ENCODE measurements at places on chromosomes 7 and 10. TPM values are rescaled to one million over a fixed set of nuclear protein-coding genes. Genes with fewer than 3 reads are reported as not detected.
A peak's percentile ranks its signal among the peaks of the same experiment; 100 is the strongest.

ZWINT gene
- total RNA-seq = 5.8 TPM

TAF5 gene
- 4.1 TPM for total RNA-seq

HTR5A gene
- total RNA-seq = not detected

EBLN1 gene
- total RNA-seq = not detected

LYZL1 gene
- total RNA-seq = not detected

CALCR gene
- 0.17 TPM for total RNA-seq

ELN gene
- 70.3 TPM for total RNA-seq

TMEM270 gene
- not detected for total RNA-seq

HTR7 gene
- total RNA-seq = 1.2 TPM

MSMB gene
- total RNA-seq = 15.8 TPM

DNA sequence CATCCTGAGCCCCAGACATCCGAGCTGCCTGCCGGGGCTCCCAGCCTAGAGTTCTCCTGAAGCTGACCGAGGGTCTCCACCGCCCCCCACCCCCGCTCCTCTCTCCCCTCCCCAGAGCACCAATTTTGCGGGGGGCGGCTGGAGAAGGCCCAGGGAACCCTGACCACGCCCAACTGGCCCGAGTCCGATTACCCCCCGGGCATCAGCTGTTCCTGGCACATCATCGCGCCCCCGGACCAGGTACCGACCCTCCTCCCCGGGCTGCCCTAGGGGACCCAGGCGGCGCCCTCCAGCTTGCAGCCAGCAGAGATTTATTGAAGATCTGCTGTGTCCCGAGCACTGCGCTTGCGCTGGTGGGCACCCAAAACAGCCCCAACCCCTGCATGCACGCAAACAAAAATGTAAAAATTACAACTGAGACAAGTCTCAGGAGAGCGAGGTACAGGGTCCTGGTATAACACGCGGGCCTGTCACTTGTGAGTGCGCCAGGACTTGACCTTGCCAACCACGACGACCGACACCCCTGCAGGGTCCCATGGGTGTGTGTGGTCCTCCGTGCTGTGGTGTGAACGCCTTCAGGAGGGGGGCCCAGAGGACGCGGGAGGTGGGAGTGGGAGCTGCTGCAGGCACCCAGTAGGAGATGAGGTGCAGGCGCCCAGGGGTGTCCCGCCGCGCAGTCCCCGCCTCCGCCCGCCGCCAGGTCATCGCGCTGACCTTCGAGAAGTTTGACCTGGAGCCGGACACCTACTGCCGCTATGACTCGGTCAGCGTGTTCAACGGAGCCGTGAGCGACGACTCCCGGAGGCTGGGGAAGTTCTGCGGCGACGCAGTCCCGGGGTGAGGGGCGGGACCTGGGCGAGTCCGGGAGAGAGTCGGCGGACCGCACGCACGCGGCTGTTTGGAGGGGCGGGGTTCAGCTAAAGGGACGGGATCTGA lies 3.1 kb downstream of the PCOLCE start:
- peak; percentile 27 for DNase-seq

DNA sequence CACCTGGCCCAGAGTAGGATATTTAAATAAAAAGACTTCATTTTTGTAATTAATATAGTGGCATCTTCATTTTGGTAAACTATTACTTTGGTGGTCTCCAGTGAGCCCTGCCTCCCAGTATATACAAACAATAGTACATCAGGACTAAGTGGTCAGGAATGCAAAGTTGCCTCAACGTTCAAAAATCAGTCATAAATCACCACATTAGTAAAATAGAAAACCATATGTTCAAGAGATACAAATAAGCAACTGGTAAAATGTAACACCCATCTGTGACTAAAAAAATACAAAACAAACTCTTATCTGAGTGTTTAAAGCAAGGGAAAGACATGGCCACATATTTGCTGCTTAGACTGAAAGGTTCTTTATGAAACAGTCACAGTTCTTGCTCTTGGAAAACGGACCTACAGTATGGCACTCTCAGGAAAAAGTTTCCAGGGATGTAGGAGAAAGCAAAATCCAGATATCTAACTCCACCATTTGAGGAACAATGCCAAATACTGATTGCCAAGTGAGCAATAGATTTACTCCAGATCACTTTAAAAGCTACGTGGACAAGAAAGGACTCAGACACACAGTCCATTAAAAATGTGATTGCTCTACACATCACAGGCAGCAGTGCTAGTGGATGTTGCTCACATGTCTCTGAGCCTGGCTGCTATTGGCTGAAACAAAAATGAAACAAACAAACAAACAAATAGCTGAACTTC lies 15.1 kb upstream of the RHOBTB1 start:
- DNase-seq = no peak

DNA sequence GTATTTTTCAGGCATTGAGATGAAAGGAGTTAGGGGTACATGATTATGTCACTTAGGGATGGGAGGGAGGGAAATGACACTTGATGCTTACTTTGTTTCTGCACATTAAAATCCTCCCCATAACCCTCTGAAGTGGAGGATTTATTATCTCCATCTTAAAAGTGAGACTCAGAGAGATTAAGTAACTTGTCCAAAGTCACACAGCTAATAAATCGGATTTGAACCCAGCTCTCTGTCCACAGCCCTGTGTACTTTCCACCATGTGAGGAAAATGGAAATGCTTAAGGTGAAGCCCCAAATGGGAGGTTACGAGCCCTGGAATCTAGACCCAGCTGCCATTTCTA lies 58.6 kb downstream of the HK1 start:
- no peak for DNase-seq

DNA sequence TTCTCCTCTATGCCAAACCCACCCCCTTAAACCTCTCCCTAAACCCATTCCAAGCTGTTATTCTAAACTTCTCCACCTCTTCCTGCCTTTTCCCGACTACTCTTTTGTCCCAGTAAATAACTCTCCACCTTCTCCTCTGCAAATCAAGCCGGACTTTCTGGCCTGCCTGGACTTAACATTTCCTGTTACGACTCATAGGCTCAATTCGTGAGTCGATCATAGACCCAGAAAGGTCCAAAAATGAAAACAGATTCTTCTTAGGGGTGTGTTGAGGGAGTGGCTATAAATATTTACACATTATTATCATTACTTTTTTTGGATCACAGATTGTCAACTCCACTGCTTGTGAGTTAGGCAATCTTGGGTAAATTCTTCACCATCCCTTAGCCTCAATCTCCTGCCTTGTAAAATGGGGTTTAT lies 59.0 kb upstream of the HABP2 start:
- DNase-seq = no peak

- no peak for DNase-seq
Measured at GRCh38 chr7:22137466-22137865, 191.8 kb upstream of the CDCA7L start.

DNA sequence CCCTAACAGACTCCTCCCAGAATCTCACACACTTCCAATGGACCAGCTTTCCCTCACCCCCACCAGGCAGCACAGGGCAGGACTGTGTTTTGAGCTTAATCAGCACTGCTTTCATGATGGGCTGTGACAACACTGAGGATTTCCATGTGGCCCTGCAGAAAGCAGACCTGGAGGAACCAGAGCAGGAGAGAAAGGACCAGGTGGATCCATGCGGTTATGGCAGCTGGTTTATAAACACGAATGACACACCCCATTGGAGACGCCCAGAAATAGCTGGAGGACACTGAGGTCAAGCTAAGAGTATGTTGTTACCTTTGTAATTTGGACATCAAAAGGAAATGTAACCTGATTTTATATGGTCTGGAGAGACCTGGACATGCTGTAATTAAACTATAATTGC lies 31.7 kb upstream of the HERPUD2 start:
- no peak for DNase-seq

GRCh38 chr10:124875596-124875995 lies 66.3 kb upstream of the ZRANB1 start:
- no peak for DNase-seq

GRCh38 chr7:133150760-133151159 lies 68.9 kb upstream of the CHCHD3 start:
- DNase-seq = no peak

DNA sequence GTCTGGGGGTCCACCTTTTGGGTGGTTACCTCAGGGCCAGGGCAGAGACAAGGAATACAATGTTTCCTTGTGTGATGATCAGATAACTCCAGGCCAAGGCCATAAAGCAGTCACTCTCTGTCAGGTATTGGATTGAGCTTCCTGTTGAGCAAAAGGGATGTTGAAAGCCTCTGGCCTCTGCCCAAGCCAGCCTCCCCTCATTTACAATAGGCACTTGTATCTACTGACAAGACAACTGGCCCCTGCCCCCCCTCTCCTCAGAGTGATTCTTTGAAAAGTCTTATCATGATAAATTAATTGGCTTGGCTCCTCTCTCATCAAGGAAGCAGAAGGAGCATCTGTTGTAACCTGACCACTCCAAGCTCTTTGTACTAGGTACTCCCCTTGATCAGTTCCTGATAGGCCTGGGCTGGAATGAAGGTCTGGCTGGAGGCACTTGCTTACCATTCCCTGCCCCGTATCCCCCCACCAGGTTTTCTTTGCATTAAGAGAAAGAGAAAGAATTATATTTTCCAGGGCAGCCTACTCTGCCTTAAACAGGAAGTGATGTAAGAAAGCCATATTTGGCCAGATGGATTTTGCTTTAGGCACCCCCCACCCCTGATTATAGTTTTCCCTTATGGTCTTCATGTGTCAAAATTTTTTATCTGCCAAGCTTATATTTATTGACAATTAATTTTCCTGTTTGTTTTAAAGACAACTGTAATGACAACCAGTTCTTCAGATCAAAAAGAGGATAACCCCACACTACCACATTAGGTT lies 42.1 kb upstream of the HPS1 start:
- no peak for DNase-seq

DNA sequence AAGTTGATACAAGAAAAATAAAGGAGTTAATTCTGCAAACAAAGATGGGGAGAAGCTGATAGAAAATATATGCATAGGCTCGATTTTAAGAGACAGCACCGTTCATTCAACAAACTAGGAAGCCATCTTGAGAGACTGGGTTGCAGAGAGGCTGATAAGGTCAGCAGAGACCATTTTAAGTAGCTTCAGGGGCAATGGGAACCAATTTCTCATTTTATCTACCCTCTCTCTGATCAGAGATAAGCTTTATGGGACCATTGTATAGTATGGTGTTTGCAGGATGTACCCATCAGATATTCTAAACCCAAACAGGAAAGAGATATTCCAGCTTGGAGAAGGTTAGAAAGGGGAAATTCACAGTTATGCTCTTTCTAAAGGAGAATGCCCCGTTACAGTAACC lies 499.5 kb downstream of the SORCS3 start:
- no peak for DNase-seq

- DNase-seq = no peak
Measured at GRCh38 chr10:62133618-62134017, 135.0 kb downstream of the RTKN2 start.

- DNase-seq = no peak
Measured at GRCh38 chr10:30702860-30703259, 73.3 kb upstream of the LYZL2 start.

DNA sequence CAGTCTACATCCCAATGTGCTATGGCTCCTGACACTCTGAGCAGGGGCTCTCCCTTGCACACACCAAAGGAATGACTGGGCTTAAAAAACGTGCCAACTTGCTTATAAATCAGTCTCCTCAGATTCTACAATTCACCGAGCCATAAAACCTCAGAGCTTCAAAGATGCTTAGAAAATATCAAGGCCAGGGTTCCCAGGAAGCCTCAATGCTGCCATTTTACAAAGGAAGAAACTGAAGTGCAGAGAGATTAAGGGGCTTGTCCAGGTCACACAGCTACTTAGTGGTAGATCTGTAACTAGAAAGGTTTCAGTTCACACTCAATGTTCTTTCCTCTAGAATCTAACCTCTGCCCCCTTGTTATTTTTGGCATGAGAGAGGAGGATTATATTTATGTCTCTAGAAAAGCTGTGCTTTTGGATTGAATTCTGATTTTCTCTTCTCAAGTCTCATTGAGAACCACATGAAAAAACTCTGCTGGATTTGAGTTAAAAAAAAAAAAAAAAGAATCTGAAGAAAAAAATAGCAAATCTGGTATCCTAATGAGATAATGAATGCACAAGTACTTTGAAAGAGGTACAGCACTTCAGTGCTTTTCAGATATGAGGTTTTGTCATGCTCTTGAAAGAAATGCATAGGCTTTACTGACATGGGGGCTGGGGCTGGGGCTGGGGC lies 22.3 kb upstream of the TSPAN33 start:
- no peak for DNase-seq

DNA sequence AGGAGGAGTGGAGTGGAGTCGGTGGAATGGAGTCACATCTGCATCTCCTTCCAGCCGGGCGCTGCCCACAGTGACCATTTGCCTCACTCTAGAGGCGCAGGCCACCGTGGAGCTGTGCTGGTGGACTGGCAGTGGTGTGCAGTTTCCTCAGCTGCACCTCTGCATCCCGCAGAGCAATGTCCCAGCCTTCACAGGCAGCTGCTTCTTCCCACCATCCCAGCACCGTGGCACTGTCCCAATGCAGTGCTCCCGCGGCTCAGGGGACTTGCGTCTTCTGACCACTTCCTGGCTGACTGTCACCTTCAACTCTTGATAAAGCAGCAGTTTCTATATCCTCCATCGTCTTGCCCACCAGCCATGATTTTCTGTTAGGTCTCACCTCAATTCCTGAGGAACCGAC lies 90.3 kb upstream of the SFMBT2 start:
- DNase-seq = no peak

DNA sequence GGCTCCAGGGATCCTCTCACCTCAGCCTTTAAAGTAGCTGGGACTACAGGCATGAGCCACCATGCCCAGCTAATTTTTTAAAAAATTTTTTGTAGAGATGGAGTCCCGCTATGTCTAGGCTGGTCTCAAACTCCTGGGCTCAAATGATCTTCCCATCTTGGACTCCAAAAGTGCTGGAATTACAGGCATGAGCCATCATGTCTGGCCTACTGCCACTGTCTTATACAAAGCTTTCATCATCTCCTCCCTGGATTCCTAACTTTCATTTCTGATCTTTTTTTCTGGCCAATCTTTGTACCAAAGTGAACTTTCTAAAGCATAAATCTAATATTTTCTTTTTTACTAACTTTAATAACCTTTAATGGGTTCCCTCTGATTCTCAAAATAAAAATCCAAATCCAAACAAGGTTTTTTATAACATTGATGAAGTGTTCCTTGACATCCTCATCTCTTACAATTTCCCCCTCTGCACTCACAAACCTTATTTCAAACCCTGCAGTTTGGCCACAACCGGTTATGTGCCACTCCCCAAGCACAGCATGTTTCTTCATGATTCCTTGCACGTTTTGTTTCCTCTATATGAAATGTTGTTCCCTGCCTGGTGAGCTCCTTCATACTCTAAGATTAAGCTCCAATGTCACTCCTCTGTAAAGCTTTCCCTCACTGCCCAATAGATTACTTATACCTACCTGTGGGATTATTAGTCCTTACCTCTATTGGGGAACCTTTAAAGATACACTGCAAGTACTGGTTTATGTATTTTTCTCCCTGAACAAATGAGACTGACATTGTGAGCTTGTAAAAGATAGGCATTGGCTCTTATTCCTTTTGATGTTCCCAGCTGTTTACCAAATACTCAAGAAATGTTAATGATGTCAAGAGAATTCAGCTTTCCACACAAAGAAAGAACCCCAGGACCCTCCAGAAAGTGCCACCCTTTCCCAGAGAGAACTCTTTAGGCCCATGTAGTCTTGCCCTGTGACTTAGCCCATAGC lies 101.7 kb downstream of the HOXA1 start:
- no peak for DNase-seq

Measured in mucosa of gallbladder (tissue), 1 donor.